ENCODE measurements at places on chromosomes 5 and 9.

GRCh38 chr5:39732166-39732565 lies 307.4 kb upstream of the DAB2 start:
- DNase-seq = no peak

DNA sequence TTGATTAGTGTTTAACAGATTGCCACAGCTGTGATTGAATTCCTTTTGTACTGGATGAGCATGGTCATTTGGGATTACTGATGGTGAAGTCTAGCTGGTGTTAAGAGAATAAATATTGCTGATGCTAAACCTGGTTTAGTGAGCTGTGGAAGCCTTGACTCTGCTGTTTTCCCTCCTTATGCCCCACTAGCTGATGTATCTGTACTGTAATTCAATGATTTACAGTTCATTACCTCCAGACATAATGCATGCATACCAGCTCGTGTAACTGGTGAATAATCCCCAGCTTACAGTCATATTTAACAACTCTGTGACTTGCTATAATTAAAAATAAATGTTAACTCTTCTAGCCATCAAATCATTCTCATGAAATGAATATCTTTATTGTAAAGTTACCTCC lies 1.7 kb upstream of the CMYA5 start:
- no peak for DNase-seq

DNA sequence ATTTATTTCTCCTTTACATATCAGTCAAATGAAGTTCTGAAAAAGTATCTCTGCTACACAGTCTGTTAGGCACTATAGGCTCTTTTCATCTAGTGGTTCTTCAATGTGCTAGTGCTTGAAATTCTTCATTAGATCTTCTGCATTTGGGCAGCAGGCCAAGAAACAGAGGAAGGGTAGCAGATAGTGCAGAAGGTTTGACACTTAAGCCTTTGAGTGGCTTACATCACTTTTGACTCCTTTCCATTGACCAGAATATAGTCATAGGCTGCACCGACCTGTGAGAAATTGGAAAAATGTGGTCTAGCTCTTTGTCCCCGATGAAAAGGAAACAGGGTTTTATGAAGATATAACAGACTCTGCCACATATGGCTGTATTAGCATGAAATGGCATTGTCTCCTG lies 459.5 kb upstream of the PTGER4 start:
- DNase-seq = no peak

GRCh38 chr5:171496456-171496855 lies 77.0 kb downstream of the FGF18 start:
- DNase-seq = no peak

All from foreskin keratinocyte (primary cell).